ENCODE measurements at places on chromosomes 3 and 15.

- no peak for DNase-seq
Measured at GRCh38 chr15:31303726-31304648, 22.6 kb upstream of the KLF13 start.

GRCh38 chr3:170350515-170351413 lies 6.8 kb upstream of the SKIL start:
- DNase-seq, result no peak

GRCh38 chr3:187209491-187209890 lies 12.2 kb downstream of the RTP1 start:
- DNase-seq, result no peak

DNA sequence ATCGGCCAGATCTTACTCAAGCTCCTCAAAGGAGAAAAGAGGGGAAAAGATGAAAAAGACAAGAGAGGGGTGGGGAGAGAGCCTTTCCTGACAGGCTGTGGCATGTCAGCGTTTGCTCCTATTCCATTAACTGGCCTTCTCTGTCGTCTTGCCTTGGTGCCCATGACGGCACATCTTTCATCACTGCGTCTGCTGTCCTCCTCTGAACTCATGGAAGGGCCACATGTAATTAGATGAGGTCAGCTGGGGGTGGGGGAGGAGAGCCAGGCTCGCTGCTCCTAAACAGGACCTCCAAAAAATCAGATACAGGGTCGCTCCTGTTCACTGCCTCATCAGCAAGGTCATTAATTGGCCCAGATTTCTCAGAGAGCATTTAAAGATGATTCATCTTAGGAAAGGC lies 49.7 kb downstream of the LRTM1 start:
- no peak for DNase-seq

- DNase-seq, result peak; percentile 85
Measured at GRCh38 chr15:93088981-93089726, at the start of gene RGMA. TSS of gene RGMA (minus strand) at chr15:93089211. CDS start at chr15:93088932, 279 bp downstream.

- no peak for DNase-seq
Measured at GRCh38 chr3:189512821-189513220, 118.4 kb upstream of the TP63 start.
